ENCODE measurements at places on chromosomes 13 and 19. TPM values are rescaled to one million over a fixed set of nuclear protein-coding genes. Genes with fewer than 3 reads are reported as not detected.

The ZNF571 gene
- 0.99 TPM for total RNA-seq

The ZNF99 gene
- not detected for total RNA-seq

The SETDB2 gene
- total RNA-seq, result 1.5 TPM

The METTL21C gene
- not detected for total RNA-seq

The SLAIN1 gene
- total RNA-seq, result 1.3 TPM

The ZSCAN4 gene
- total RNA-seq, result not detected

The ACTL9 gene
- total RNA-seq, result not detected

The ZNF563 gene
- total RNA-seq, result not detected
